ENCODE measurements at places on chromosomes 5 and 9.

DNA sequence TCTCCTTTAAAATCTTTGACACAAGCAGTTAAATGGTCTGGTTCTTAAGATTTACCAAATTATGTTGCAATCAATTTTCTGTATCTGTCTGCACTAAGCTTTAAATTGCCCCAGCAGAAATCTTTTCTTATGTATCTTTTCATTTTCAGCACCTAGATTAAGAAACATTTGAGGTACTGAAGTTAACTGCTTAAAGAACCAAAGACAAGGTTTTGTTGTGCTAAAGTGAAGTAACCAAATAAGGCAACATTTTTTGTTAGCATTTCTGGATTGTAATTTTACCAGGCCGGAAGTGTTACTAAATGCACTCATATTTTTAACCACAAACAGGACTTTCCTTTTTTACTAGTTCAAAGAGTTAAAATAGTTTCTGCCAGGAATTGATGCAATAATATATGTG is 24.1 kb upstream of the MTAP start:
- no peak for DNase-seq

GRCh38 chr5:115480271-115480670 is 64.3 kb downstream of the FEM1C start:
- no peak for DNase-seq

- no peak for DNase-seq
These were observed 251.9 kb downstream of the MAT2B start for GRCh38 chr5:163757344-163757743.

GRCh38 chr5:130805648-130806047 is 359.4 kb downstream of the HINT1 start:
- DNase-seq = no peak

GRCh38 chr5:156474251-156474650 is 147.3 kb downstream of the SGCD start:
- DNase-seq = no peak

DNA sequence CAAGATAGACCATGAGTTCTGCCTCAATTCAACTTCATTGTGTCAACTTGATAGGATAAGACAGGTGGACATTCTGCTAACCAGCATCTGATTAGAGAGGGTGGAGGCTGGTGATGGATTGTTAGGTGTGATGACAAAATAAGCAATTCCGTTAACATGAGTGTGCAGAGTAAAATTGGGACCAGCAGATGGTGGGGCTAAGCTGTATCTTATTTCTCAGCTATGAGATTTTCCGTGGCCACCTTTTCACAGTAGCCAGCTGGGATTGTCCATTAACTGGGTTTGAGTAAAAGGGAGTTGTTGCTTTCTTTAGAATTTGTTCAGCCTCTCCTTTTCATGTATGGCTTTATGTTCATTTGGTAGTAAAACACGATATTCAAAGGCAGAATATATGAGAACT is 28.8 kb upstream of the TAL2 start:
- no peak for DNase-seq

DNA sequence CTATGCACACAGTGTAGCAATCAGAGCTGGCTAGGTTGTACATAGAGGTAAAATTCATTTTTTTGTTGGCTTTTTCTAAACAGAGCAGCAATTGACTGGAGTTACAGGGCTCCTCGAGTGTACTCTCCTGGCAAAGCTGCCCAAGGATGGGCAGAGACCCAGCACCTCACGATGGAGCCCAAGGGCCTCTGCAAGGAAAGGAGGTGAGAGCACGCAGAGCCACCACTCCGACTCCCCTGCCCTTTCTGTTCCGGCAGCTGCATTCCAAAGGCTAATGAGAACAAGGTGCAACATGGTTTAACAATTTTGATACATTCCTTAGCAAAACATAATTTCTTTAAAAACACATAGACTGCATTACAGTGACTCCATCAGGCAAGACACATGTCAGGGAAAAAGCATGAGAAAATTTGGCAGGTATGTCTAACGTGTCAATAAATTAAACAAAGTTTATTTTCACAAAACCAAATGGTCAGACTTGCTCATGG is 47.5 kb downstream of the SAXO1 start:
- DNase-seq = no peak

DNA sequence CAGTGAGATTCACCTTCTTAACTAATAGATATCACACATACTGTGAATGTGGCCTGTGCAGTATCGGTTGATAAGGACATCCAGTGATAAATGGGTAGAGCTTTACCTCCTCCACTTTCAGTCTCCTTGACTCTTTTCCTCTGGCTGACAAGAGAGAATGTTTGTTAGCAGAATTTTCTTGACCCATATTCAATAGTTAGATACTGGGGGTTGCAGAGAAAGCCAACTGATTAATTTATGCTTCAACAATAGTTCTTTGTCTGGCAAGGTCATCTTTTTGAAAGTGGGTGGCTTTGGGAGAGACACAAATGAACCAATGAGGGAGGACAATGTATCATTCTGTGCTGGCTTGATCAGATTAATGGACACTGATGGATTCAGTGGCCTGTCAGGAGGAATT is 30.3 kb downstream of the TTC23L start:
- DNase-seq = no peak

DNA sequence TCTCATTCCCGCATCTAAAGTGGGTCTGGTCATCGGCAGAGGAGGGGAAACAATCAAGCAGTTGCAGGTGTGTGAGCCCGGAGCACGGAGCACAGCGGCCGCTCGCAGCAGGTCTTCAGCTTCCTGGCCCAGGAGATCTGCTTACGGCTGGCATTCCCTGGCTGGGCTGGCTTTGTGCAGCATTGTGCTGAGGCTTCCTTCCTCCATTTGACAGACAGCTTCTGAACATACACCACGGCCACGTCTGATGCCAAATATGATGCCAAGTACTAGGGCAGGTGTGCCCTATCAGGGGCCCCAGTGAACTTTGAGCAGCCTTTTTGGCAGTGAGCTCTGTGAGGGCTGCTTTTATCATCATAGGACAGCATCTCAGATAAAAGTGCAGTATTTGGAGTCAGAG is 37.1 kb downstream of the FUBP3 start:
- no peak for DNase-seq

GRCh38 chr9:134526584-134527477 is 114.8 kb upstream of the COL5A1 start:
- no peak for DNase-seq

- DNase-seq = no peak
These were observed 52.4 kb downstream of the TTLL11 start for GRCh38 chr9:122040561-122041242.
